HFF-Myc (cell line): ENCODE measurements at places on chromosomes 3 and 15.

GRCh38 chr3:124303305-124303910, 311.5 kb upstream of the ROPN1 start:
- DNase-seq: no peak

GRCh38 chr3:40398346-40398745, 11.4 kb downstream of the ENTPD3 start:
- DNase-seq: no peak

GRCh38 chr3:156035158-156035557, 85.2 kb upstream of the KCNAB1 start:
- DNase-seq: no peak

DNA sequence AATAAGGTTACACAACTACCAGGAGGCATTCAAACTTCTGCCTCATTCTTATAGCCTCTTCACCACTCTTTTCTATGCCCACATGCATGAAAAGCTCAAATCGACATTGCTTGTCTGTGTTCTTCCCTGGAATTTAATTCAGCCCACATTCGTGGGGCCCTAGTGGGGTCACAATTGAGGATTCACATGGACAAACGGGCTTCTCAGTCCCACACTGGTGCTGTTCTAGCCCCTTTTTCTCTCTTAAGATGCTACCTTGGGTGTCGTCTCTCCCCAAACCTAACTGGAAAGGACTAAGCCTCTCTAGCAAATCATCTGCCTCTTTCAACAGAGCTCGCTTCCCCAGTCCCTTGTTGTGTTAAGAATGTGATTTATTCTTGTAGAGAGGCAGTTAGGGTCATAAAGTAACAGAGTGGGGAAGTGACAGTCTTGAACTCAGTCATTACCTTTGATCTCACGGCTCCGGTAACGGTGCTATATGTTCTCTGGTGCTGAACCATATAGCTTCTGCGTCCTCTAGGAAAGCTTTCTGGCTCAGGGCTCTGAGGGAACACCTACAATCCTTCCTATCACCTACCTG, 4.9 kb downstream of the LPP start:
- no peak for DNase-seq

GRCh38 chr3:122353215-122353614, 28.2 kb downstream of the CSTA start:
- DNase-seq: no peak

- DNase-seq: no peak
Observed at GRCh38 chr15:88049506-88049905, 207.0 kb downstream of the NTRK3 start.

DNA sequence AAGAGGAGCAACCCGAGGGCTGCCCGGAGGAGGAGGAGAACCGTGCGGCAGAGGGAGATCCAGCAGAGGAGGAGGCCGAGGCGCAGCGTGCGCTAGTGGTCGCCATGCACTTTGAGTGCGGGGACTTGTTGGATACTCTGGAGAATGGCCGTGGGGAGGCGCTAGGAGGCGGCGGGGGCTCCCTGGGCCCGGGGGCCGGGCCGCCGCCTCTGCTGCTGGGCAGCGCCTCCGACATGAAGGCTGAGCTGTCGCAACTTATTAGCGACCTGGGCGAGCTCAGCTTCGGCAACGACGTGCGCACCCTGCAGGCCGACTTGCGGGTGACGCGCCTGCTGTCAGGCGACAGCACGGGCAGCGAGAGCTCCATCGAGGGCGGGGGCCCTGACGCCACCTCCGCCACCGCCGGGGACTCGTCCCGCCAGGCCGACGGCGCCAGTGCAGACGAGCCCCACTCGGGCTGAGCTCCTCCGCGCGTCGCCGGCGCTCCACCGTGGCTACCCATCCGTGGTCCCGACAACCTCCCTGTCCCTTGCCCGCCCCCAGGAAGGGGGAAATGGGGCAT, 2.0 kb downstream of the FAM43A start:
- no peak for DNase-seq

DNA sequence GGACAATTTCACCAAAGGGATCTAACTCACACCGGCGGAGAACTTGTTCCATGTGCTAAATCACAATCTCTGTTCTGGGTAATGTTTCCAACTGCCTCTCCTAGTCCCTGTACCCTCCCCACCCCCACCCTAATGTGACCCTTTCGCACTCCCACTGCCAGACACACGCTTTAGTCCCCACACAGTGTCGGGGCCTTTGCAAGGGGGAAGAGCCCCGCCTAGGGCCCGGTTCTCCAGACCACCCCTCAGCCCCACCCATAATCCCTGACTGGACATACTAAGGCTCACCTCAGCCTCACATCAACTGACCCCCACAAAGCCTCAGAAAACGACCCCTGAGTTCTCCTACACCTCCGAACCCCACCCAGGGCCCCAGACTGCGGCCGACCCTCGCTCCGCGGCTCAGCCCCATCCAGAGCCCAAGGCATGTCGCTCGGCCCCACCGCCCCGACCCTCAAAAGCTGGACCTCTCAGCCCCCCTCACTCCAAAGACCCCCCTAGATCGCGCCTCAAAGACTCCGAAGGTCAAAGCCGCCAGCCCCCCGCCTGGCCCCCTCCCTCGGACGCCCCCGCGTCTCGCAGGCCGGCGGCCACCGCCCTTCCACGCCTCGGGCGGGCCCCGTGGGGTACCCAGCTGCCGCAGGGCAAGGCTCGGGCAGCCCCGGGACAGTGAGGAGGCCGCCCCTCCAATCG, 72.0 kb upstream of the MAP4 start:
- no peak for DNase-seq

- no peak for DNase-seq
Observed at GRCh38 chr3:134307425-134307824, 56.8 kb upstream of the RYK start.

- no peak for DNase-seq
Observed at GRCh38 chr15:89196994-89197393, 24.4 kb downstream of the RLBP1 start.

GRCh38 chr15:56760186-56760585, 26.9 kb upstream of the ZNF280D start:
- DNase-seq: peak; percentile 67

DNA sequence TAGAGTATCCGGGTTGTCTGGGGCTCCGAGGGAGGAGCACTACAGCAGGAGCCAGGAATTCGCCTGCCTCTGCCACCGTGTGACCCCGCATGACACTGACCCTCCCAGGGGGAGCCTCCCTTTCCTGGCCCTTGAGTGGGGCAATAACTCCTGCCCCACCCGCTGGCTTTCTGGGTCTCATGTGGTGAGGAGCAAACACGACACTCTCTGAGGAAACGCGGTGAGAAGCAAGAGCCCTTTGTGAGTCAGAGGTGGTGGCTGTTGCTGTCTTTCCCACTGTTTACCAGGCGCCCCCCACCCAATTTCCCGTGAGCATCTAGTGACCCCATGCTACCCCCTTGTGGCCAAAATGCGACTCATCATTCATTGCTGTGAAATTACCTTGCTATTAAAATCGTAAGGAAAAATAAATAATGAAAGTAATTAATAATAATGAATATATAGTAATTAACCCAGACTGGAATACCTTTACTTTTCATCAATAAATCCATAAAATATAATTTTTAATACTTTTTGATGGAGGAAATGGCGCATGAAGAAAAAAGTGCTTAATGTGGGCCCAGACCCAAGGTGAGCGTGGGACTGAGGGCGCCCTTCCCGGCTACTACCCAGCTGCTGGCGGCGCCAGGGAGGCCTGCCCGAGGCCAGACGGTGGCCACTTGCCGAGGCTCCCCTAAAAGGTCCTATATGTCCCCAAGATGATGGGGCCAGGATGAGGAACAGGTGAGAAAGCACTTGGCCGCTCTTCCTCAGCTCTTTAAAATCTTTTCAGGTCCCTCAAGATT, 29.3 kb downstream of the CCNL1 start:
- peak; percentile 27 for DNase-seq

- DNase-seq: no peak
Observed at GRCh38 chr3:126129398-126129891, 45.5 kb upstream of the SLC41A3 start.
